Renal pelvis (tissue), 12 donors: ENCODE measurements at places on chromosomes 4 and X. TPM values are rescaled to one million over a fixed set of nuclear protein-coding genes. Genes with fewer than 3 reads are reported as not detected.

GPR50 gene
- not detected for polyA plus RNA-seq

MAGEA9B gene
- polyA plus RNA-seq: not detected

SHROOM4 gene
- 21.8 TPM for polyA plus RNA-seq

STARD8 gene
- polyA plus RNA-seq: 21.0 TPM

HSFX1 gene
- polyA plus RNA-seq: 3.7 TPM

MAGEA6 gene
- not detected for polyA plus RNA-seq

USP17L30 gene
- not detected for polyA plus RNA-seq

DNA sequence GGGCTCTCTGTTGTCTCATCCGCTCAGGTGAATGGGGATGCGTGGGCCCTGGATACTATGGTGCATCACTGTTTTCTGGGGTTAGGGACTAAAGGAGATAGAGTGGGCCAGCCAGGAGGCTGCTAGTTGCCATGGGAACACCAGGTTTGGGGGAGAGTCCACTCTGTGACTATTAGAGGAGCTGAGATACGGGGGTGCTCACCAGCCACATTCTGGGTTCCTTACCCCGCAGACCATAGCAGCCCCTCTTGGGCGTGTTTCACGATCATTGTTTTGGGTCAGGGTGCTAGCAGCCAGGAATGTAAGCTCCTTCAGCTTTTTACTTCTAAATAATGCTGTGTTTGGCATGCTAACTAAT, 4.6 kb downstream of the EFNB1 start:
- no peak for DNase-seq

DNA sequence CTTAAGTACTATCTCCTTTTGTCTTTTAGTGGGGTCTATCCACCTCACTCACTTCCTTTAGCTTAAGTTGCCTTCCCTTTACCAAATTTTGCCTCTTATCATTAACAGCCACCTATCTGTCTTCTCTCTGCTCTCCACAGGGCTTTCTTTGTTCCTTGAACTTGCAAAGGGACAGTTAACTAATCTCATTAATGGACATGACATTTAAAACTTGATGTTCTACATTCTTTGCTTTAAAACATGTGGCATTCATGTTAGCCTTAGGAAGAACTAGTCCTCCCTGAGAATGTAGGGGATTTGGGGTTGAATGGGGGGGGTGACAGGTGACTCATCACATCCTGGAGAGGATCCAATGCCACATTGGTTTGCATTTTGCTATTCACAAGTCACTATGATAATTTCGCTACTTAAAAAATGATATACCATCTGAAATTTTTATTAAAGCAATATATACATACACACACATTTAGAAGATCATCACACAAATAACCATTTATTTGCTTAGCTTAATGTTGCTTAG, 41.0 kb upstream of the DMD start:
- DNase-seq: no peak

DNA sequence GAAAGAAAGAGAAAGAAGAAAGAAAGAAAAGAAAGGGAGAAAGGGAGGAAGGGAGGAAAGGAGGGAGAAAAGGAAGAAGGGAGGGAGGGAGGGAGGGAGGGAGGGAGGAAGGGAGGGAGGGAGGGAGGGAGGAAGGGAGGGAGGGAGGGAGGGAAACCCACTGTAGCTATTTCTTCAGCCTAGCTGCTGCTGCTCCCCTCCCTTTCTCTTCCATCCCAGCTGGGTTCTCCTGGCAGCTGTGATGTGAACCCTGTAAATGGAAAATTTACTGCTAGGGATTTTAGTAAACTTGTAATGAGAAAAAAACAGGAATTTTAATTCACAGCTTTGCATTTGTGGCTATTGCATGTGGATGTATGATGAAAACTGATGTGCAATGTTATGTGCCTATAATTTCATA, 8.0 kb downstream of the NR0B1 start:
- DNase-seq: no peak

DNA sequence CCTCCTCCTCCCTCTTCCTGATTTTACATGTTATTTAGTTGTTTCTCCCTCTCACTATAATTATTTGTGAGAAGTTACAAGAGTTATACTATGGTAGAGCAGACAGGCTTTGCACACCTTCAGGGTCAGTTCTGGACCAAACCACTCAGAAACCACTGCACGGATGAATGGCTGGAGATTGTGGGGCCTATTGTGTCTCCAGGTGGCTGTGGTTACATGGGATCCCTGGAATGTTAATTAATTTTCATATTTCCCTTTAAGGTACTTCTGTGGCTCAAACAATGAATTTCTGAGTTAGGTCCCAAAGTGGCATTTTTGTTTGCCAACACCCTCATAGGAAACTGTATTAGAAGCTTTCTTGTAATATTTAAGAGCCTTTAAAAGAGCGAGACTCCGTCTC, 151.9 kb downstream of the BMPR1B start:
- peak; percentile 42 for DNase-seq

DNA sequence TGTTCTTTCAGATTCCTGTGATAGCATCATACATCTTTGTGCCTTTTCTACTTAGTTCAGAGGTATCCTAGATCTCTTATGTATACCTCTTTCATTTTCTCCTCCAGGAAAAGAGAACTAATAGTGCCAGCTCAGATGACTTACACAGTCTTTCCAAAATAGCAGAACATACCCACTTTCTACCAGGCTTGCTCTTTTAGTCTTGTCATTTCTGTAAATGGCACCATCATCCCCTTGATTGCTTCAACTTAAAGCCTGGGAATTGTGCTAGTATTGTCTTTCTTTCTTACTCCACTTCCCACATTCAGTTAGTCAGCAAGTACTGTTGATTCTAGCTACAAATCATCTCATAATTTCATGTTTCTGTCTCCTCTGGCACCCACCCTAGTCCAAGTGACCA, 5.1 kb downstream of the APEX2 start:
- no peak for DNase-seq

DNA sequence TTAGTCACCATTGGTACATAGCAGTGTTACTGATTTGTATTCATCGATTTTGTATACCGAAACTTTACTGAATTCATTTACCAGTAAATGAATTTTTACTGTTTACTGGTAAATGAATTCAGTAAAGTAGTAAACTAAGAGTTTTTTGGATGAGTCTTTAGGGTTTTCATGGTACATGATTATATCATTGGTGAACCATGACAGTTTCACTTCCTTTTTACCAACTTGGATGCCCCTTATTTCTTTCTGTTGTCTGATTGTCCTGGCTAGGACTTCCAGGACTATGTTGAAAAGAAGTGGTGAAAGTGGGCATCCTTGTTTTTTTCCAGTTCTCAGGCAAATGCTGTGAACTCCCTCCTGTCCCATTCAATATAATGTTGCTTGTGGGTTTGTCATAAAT, 494.9 kb downstream of the GALNTL6 start:
- DNase-seq: no peak

DNA sequence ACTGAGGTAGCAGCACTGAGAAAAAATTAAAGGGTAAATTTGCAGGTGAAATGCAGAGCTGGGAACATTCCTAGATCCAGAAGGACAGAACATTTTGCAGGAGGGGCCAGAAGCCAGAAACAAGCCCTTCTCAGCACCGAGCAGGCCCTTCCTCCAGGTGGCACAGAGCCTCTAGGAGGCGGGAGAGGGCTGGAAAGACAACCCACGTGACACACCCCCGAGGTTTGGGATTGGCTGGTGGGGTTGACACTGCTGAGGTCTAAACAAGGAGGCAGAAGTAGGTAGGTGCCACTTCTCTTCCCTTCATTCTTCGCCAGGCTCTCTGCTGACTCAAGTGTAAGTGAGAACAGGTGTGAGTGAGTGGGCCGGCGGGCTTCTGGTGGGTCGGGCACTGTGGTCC, at the start of gene PAGE4:
Gene PAGE4 (plus strand): TSS at position 288 of the 400 bp plus-strand sequence. CDS start 1,126 bp downstream, outside the sequence.
- DNase-seq: no peak

- no peak for DNase-seq
Observed at GRCh38 chr4:101147283-101147682, 200.0 kb downstream of the PPP3CA start.

- no peak for DNase-seq
Observed at GRCh38 chr4:138689187-138689586, 326.4 kb upstream of the NOCT start.

GRCh38 chrX:17860811-17861488, at the start of gene RAI2:
RAI2 (minus strand) TSS chrX:17861298; CDS start chrX:17802010, 59,288 bp downstream.
- no peak for DNase-seq

DNA sequence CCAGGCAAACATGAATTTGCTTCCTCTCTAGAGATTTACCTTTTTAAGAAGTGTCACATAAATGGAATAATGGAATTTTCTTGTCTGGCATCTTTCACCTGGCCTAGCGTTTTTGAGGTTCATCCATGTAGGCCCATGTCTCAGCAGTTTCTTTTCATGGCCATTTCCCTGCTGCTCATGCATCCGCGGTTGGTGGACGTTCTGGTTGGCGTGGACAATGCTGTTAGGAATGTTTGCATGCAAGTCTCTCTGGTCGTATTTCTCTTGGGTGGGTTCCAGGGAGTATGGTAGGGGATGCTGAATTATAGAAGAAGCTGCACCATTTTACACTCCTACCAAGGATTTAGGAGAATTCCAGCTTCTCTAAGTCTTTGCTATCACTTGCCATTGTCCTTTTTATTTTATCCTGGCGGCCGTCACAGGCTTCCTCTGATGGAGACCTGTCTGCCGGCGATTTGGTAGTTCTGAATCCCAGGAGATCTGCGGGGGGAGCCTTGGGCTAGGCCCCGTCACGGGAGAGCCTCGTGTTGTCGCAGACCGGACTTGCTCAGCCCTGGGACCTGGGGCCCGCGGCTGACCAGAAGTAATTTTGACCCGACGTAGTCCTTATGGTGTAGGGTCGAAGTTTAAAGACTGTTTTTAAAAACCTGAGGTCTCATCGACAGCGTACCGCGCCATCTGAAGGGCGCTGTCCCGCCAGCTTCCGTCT, 56.9 kb upstream of the TADA2B start:
- peak; percentile 27 for DNase-seq

DNA sequence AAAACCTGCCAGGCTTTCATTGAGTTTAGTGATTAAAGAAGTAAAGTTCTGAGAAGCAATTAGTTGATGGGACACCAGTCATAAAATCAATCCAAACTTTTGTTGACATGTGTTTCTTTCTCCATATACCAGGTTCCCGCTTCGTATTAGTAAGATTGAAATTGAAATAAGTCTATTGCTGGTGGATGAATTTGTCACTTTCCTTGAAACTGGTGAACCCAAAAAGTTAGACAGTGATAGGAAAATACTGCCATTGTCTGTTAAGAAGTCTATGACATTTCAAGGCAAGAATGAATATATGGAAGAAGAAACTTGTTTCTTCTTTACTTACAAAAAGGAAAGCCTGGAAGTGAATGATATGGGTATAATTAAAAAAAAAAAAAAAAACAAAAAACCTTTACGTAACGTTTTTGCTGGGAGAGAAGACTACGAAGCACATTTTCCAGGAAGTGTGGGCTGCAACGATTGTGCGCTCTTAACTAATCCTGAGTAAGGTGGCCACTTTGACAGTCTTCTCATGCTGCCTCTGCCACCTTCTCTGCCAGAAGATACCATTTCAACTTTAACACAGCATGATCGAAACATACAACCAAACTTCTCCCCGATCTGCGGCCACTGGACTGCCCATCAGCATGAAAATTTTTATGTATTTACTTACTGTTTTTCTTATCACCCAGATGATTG, at the start of gene CD40LG:
Gene CD40LG (plus strand): TSS at position 482 of the 684 bp plus-strand sequence. CDS start 91 bp downstream, at position 573.
- DNase-seq: no peak

DNA sequence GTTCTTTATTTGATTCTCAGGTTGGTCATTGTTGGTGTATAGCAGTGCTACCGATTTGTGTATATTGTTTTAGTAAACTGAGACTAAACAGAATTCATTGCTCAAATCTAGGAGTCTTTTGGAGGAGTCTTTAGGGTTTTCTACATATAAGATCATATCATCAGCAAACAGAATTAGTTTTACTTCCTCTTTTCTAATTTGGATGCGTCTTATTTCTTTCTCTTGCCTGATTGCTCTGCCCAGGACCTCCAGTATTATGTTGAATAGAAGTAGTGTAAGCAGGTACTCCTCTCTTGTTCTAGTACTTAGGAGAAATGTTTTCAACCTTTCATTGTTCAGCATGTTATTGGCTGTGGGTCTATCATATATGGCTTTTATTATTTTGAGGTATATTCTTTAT, 92.6 kb downstream of the IQCM start:
- no peak for DNase-seq

DNA sequence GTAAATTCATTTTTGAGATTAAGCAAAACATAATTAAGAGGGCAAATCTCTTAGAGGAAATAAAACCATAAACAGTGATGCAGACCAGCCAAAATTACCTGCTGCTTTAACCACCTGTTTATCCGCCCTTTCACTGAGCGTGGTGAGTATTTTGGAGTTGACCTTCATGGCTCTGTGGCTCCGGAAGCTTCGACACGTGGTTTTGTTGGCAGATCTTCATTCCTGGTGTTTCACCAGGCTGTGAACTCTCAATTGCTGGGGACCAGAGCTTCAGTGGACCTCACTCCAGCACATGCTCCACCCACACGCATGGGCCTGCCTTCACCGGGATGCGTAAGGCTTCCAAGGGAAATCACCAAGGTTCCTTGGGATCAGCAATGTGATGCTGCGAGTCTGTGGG, 83.8 kb downstream of the FHDC1 start:
- no peak for DNase-seq

GRCh38 chr4:128501239-128501638, 213.6 kb upstream of the PGRMC2 start:
- DNase-seq: no peak

GRCh38 chr4:102163404-102164140, 181.7 kb downstream of the SLC39A8 start:
- DNase-seq: no peak

- DNase-seq: no peak
Observed at GRCh38 chr4:139969635-139970266, 184.2 kb downstream of the MAML3 start.

DNA sequence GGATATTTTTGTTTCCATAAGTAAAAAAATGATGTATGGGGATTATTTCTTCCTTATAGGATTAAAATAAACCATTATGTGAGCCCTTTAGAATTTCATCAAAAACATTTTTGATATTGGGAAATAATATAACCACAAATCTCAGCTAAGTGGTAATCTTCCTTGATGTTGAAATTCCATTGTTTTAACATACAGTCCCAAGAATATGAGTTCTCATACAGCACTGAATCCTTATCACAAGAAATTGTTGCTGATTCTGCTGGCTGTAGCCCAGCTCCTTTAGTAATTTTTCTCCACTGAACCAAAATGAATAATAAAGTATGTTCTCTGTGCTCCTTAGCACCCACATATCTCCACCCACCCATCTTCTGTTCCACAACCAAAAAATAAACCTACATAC, 41.9 kb upstream of the FAM47B start:
- DNase-seq: no peak

DNA sequence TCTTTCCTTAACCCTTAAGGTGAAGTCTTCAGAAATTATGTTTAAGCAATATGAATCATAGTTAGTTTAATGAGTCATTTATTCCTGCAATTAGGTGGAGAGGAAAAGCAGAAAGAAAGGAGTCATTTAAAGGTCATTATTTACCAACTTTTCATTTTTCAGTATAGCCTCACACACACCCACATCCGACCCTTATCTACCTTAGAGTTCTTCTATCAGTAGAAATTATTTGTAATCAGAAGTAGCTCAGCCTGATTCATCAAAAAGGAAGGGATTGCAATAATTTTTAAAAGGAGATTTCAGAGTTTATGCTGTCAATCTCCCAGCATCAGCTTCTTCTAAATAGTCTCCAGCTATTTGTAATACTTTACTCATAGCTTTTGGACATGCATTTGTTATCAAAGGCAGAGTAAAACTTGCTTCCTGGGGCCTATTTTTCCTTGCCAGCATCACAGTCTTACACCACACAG, 5.9 kb downstream of the ANXA10 start:
- DNase-seq: no peak
